ENCODE measurements at places on chromosomes 6 and 20.

GRCh38 chr20:39248171-39248861, 286.2 kb downstream of the DHX35 start:
- DNase-seq, result no peak

DNA sequence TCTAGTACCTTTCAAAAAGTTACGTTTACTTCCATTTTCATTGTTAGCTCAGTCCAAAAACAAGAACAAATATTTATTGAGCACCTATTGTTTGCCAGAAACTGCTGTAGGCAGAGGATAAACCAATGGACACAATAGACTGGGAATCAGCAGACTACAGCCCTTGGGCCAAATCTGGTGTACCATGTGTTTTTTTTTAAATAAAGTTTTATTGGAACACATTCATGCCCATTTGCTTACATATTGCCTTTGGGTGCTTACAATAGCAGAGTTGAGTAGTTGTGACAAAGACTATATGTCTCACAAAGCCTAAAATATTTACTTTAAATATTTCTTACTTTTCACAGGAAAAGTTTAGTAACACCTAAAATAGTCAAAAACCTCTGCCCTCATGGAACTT, 216.1 kb downstream of the COL9A1 start:
- DNase-seq, result no peak

- no peak for DNase-seq
These were observed 685.4 kb downstream of the TENT5A start for GRCh38 chr6:81067057-81067456.

DNA sequence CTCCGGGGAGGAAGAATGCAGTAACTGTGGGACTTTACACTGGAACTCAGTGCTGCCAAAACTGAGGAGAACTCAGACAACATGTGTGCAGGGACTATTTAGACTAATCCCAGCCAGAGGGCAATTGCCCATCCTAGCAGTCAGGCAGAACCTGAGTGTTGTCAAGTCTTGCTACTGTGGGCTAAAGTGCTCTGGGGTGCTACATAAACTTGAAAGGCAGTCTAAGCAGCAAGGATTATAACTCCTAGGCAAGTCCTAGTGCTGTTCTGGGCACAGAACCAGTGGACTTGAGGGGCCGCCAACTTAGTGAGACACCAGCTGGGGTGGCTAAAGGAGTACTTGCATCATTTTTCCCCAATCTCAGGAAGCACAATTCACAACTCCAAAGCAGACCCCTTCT, 363.8 kb upstream of the PTCHD4 start:
- DNase-seq, result no peak

DNA sequence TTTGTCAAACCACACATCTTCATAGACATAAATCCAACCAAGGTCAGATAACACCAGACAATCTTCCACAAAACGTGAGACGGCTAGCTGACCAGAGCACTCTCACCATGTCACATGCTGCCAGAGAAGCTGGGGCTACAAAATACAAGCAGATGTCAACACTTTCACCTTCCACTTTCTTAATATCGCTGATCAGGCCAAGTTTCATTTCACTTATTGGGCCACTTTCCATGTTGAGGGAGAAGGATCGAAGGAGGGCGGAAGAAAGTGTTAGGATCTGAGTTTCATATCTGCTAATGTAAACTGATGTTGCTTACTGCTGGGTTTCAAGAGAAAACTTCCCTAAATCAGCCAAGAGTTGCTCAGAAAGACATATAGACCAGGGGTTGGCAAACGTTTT, 177.0 kb upstream of the PRDM1 start:
- no peak for DNase-seq

DNA sequence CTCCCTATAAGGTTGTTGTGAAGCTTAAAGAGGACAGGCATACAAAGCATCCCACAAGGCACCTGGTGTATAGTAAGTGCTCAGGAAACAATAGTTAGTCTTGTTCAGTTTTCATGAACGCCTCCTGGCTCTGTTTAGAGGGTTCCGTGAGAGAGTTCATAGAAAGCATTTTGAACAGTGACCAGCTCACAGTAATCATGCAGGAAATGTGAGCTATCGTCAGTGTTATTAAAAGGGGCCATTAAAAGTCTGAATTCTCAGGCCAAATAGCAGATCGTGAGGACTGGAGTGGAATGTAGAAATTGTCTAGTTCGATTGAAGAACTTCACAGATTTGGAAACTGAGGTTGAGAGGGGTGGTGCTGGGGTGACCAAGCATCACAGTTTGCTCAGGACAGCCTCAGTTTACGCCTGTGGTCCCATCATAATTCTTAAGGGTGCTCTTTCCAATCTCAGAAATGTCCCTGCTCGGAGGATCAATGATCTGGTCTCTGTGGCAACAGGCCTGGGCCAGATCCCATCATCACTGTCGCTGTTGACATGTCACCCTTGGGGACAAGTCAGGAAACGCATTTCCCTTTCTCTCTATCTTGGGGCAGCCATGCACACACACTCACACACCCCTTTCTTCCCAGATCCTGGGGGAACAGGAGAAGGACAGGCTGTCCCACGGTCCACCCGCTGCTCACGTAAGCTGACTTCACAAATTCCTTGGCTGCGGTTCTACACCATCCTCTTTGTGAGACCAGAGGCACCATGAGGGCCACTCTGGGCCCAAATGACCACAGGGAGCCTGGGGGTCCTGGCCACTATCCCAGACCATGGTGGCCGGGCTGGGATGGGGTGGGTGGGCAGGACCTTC, 7.2 kb downstream of the TGM2 start:
- no peak for DNase-seq

GRCh38 chr6:96186094-96186493, 170.3 kb downstream of the FUT9 start:
- DNase-seq, result no peak
